Effector memory CD8-positive, alpha-beta T cell (primary cell): ENCODE measurements at places on chromosomes 2 and 18.

DNA sequence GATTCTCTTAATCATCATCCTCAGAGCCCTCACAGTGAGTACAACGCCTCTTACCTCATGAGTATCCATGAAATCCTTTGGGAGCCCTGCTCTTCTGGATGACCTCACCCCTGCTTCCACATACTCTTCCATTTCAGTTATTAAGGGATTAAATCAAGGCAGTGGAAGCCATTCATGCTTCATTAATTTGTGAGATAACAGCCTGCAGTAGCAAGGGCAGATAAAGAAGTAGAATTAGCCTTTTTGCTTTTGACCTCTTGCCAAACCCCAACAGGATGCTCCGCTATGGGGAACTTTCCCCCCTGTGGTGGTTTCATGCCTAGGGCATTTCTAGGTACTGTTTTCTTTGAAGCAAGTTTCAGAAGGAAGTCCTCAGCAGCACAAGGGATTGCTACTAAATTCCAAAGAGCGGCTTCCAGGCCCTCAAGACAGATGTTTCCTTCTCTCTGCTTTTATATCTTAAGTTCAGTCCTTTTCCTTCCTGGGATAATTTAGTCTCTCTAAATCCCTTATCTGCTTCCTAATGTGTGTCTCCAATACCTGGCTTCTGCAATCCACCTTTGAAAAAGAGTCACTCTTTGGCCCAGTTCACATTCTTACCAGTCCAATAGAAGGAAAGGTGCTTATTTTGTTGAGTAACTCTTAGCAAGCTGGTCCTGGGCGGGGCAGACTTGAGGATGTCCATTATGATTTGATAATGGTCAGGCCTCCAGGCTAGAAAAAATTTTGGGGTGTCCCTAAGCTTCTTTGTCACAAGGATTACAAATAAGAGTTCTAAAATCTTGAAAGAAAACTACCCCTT, 76.9 kb downstream of the MYO1B start:
- no peak for DNase-seq

- no peak for DNase-seq
Observed at GRCh38 chr2:231786917-231787292, 660 bp downstream of the COPS7B start.

DNA sequence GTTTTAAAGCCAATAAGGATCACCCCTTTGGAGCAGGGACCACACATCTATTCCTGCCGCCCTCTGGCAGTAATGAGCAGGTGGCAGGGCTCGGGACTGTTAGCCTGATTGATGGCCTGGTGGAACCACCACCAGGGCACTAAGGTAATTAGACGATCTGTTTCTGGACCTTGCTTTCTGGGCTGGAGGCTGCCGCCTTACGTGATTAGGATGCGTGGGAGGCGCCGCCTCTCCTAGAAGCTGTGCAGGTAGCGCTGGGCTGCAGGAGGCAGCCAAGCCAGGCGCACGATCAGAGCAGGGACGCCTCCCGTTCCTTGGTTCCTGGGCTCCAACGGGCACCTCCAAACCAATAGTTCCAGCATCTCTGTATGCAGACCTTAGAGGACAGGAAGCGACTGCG, 242.6 kb upstream of the RAB12 start:
- no peak for DNase-seq

DNA sequence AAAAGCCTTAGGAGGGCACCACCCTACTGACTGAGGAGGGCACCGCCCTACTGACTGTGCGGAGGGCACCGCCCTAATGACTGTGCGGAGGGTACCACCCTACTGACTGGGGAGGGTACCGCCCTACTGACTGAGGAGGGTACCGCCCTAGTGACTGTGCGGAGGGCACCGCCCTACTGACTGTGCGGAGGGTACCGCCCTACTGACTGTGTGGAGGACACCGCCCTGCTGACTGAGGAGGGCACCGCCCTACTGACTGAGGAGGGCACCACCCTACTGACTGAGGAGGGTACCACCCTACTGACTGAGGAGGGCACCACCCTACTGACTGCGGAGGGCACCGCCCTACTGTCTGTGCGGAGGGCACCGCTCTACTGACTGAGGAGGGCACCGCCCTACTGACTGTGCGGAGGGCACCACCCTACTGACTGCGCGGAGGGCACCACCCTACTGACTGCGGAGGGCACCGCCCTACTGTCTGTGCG, 150.2 kb upstream of the NFATC1 start:
- peak; percentile 21 for DNase-seq

DNA sequence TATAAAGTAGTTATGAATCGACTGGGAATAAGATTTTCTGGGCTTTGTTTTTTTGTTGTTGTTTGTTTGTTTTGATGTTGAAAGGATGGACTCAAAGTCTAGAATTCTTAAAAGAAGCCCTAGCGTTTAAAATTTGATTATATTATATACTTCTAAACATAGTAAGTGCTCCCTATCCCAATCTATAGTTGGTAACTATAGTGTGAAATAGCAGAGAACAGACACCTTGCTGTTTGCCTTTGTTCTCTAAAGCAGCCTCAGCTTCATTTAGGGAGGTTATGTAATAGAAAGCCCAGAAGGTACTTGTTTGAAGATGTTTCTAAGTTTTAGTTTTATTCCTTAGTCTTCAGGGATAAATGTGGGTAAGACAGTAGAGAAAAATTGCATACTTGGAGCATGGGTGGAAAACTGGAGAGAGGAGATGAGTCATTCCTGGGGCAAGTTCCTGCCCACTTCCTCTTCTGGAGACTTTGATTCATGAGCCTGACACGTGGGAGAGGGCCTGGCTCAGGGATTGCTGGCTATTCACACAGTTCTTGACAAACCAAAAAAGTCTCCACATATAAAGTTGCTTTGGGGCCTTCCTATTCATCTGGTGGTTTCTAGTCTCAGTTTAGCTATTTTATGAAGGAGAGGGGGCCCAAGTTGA, 131.9 kb downstream of the MYO1B start:
- no peak for DNase-seq

- DNase-seq: no peak
Observed at GRCh38 chr2:96685577-96686459, 43.3 kb downstream of the FER1L5 start.

- no peak for DNase-seq
Observed at GRCh38 chr2:163656622-163657280, 79.1 kb downstream of the FIGN start.

DNA sequence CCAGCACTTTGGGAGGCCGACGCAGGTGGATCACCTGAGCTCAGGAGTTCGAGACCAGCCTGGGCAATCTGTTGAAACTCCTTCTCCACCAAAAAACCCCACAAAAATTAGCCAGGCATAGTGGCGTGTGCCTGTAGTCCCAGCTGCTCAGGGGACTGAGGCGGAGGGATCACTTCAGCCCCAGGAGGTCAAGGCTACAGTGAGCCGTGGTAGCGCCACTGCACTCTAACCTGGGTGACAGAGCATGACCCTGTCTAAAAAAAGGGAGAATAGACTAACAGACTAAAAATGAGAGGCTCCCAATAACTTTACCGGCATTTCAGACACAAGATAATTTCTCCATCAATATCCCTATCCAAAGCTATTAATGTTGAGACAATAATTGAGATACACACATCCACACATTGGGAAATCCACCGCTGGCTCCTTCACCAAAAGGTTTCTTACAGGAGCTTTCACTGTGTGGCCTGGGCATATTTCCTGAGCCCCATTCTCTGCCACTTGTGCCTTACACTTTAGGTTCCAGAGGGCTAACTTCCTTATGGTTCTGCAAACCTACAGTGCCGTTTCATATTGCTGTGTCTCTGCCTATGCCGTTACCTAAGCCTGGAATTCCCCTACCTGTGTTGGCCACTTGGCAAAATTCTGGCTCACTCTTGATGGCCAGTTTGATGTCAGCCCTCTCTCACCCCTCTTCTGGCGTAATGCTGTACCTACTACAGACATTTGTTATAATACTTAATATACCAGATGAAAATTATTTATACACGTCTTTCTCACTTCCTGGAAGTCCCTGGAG, 115.8 kb upstream of the ZFP36L2 start:
- DNase-seq: no peak

DNA sequence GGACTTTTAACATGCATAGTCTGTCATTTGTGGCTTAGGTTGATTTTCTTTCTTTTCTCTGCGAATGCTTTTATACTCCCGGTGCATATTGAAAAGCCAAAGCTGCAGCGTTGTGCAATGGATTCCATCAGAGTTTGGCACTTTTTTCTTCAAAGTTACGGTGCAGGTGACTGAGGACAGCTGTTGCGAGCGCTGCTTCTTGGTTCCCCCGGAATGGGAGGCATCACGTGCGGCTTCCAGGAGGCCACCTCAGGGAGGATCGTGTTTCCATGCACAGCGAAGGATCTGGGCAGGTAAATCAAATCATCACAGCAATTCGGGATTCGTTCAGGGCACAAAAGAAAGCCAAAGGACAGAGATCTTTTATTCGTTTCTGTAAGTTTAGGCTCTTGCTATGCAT, 109.6 kb upstream of the ALKAL2 start:
- DNase-seq: no peak

DNA sequence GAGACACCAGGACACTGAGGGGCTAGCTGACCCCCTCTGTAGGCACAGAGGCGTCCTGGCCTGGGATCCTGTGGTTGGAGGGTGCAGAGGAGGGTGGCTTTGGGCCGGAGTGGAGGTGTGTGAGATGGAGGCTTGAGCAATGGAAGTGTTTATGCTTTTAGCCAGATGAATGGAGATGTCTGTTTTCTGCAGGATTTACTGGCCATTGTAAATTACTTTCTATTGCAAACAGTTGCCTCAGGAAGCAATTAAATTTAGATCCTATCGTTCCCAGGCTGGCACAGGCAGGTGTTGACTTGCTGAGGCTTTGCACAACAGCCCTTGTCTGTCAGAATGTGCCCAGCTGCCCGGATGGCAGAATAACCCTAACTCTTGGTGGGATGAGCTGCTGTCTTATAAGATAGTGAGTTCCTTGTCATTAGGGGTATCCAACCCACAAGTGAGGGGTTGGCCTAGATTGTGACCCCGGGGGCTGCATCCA, 1.8 kb upstream of the ARID5A start:
- no peak for DNase-seq

GRCh38 chr2:88116669-88117432, 11.0 kb downstream of the FABP1 start:
- no peak for DNase-seq

DNA sequence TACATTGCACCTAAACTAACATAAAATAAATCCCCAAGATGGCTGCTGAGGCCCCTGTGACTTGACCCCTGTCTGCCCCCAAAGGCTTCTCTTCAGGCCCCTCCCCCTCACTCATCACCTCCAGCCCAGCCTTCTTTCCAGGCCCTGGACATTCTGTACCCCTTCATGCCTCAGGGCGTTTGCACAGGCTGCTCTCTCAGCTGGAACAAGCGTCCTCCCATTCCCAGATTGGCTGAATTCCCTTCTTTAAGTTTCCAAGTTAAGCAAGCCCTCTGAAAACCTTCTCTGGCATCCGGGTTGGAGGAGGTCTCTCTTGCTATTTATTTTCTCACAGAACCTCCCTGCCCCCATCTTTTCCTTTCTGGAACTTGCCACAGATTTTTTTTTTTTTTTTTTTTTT, 165.2 kb upstream of the BCL2L11 start:
- no peak for DNase-seq

- DNase-seq: peak; percentile 3
Observed at GRCh38 chr18:11872479-11873136, 21.4 kb downstream of the CHMP1B start.

- DNase-seq: no peak
Observed at GRCh38 chr2:27996156-27996922, 105.8 kb downstream of the BABAM2 start.

GRCh38 chr2:156589381-156590079, 153.4 kb downstream of the GPD2 start:
- DNase-seq: no peak

DNA sequence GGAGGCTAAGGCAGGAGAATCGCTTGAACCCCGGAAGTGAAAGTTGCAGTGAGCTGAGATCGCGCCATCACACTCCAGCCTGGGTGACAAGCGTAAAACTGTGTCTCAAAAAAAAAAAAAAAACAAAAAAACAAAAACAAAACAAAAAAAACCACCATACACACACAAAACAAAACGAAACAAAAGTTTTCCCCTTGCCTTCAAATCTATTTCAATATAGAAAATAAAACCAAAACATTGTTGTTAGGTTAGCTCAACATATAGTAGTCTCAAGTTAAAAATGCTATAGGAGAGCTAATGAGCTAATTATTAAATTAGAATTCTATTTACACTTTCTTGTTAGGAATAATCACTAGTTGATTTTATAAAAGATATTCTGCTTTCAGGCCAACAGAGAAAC, 43.3 kb downstream of the FBXO11 start:
- no peak for DNase-seq

DNA sequence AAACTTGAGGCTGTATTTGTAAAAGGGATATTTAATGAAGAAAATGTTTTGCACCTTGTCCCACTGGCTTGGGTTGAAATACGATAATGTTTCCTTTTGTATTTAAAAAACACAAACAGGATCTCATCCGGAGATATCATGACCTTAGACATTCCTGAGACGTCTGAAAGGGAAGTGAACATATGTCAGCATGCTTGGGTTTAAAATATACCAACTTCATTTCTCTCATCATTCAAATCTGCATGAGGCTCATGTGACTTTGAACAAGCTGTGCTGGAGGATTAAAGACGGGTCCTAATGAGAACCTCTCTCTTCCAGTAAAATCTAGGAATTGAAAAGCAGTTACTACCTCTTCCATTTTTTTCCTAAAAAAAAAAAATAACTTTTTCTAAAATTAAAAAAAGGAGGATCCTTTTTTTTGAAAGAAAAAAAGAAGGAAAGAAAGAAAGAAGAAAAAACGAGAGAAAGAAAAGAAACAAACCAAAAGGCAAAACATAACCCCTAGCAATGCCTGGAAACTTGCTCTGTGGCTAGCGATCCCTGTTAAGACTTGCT, 106.8 kb upstream of the ZFP36L2 start:
- DNase-seq: no peak

- no peak for DNase-seq
Observed at GRCh38 chr2:121187982-121188411, 97.0 kb downstream of the TFCP2L1 start.

DNA sequence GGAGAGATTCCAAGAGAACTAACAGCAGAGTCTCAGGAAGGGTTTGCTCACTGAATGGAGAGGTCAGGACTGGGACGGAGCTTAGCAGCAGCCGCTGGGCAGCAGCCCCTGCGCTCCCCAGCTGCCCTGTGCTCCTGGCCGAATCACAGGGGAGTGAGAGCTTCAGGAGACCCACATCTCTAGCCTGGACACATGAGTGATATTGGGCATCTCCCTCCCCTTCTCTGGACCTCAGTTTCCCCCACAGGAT, 511 bp downstream of the MATN3 start:
- DNase-seq: no peak

GRCh38 chr2:83970217-83970929, 488.7 kb downstream of the SUCLG1 start:
- DNase-seq: no peak

GRCh38 chr18:37986665-37987064, 421.1 kb upstream of the CELF4 start:
- no peak for DNase-seq

GRCh38 chr2:235520787-235521186, 26.9 kb downstream of the AGAP1 start:
- no peak for DNase-seq

- no peak for DNase-seq
Observed at GRCh38 chr2:55268288-55268906, 634 bp downstream of the MTIF2 start.

DNA sequence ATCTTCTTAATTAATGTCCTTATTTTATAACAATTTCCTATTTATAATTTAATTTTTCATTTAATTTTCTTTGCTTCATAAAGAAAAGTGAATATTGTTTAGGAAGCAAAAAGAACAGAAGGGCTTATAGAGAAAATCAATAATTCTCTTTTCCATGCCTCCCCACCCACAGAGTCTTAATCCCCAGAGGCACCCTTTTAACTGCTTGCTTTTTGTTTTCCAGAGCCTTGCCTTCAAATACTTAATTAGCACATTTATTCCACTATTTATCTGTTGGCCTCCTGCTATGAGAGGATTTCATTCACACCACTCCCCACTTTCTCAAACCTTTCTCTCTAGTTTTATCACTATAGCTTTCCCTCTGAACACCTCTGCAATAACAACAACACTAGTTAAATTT, 373.6 kb downstream of the MBD2 start:
- DNase-seq: no peak
